ENCODE measurements at places on chromosomes 2 and 18. TPM values are rescaled to one million over a fixed set of nuclear protein-coding genes. Genes with fewer than 3 reads are reported as not detected.

LRPPRC gene
- 40.8 TPM for total RNA-seq

GNLY gene
- not detected for total RNA-seq

DOK6 gene
- not detected for total RNA-seq

FZD7 gene
- 44.0 TPM for total RNA-seq

METAP1D gene
- total RNA-seq: 2.1 TPM

FOSL2 gene
- total RNA-seq: 118 TPM

BIN1 gene
- total RNA-seq: 7.9 TPM

KCNE4 gene
- total RNA-seq: 42.0 TPM

CENPA gene
- total RNA-seq: 1.6 TPM

PRKAG3 gene
- total RNA-seq: not detected

MAP4K3 gene
- total RNA-seq: 51.7 TPM

BBS5 gene
- total RNA-seq: 2.0 TPM

SERPINB4 gene
- not detected for total RNA-seq

DPYSL5 gene
- total RNA-seq: not detected

KCNK3 gene
- not detected for total RNA-seq

PKP4 gene
- total RNA-seq: 14.5 TPM

RFTN2 gene
- total RNA-seq: not detected

Data from placental epithelial cell (primary cell).